ENCODE measurements at places on chromosomes 5 and 9.

- DNase-seq: no peak
Measured at GRCh38 chr5:17014686-17015085, 78.6 kb upstream of the MYO10 start.

- DNase-seq: no peak
Measured at GRCh38 chr9:21803649-21804048, 1.2 kb downstream of the MTAP start.

DNA sequence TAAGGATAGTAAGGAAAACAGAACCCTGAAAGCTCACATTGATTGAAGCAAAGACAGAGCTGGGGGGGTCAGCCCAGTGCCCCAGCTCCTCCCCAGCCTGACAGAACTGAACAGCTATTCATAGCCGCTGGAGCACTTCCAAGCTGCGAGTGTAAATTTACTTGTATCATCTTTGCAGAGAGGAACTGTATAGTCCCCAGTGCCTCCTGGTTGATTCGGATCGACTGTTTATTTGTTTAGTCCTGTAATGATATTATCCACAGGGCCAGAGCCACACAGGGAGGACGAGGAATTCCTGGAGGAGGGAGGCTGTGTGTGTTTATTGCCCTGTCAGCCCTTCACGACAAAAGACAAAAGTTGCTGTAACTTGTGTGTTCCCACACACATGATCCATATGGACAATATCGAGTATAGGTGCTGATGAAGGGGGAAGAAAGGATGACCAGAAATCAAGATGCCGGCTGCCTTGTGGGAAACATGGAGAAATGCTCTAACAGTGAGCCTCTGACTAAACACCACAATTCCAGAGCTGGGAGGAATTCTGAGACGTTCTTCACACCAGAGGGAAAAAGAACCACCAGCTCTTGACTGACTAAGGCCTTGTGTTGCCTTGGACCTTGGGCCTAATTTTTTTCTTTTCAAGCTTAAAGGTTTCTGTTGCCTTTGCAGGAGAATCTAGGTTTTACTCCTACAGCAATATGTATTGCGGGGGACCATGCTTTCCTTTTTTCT lies 31.1 kb downstream of the FOXD1 start:
- DNase-seq: no peak

DNA sequence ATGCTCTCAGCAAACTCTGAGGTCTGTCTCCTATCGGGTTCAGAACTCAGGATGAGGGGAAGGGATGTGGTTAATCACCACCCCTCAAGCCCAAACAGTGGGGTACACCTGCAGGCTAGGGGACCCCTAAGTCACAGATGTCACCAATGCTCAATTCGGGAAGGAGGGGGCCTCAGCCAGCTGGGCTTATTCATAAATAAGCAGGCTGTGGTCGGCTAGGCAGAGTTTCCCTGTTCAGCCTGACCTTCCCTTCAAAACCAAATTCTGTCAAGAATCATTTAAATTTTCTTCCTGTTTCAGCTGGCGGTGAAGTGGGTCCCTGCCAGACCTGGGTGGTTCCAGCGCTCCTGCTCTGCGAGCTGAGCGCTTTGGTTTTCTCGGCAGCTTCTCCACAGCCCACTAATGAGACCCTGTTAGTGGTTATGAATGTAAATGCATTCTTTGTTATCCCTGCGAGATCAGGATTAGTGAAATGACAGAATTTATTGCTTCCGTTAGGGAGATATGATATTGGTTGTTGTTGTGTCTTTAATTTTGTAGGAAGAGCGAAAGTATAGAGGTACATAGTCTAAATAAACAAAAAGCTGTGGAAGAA lies 68.3 kb downstream of the AK8 start:
- DNase-seq: no peak

DNA sequence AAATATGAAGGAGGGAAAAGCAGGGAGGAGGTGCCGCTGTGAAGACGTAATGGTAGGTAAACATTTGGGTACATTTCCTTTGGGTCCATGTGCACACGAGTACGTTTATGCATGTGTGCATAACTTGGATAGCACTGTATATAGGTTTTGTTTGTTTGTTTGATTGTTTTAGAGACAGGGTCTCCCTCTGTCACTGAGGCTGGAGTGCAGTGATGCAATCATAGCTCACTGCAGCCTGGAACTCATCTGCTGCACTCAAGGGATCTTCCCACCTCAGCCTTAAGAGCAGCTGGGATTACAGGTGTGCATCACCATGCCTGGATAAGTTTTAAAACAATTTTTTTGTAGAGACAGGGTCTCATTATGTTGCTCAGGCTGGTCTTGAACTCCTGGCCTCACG lies 94.0 kb downstream of the THBS4 start:
- no peak for DNase-seq

All from activated T-helper 1 cell treated with anti-CD3 and anti-CD28 coated beads, Interleukin-12 subunit alpha, Interleukin-12 subunit beta, Interleukin-2, Interleukin-4 antibody, amounts not matched to agents 30 ng/mL and 10 ng/mL and 1 ng/mL, durations not matched to agents 14 hours and 24 hours and 36 hours (primary cell).